Stimulated activated CD4-positive, alpha-beta T cell treated with anti-CD3 and anti-CD28 coated beads, Interleukin-1b, Interleukin-23, amount 100 ng/mL, for 24 hours (primary cell): ENCODE measurements at places on chromosomes 6 and 20.

GRCh38 chr6:68108233-68108835, 526.7 kb upstream of the ADGRB3 start:
- no peak for DNase-seq

- DNase-seq: no peak
Observed at GRCh38 chr20:44247586-44248409, 690 bp downstream of the GDAP1L1 start.

GRCh38 chr6:20233007-20233730, 20.9 kb upstream of the MBOAT1 start:
- no peak for DNase-seq

GRCh38 chr6:42960243-42961019, at the start of gene GNMT:
TSS of gene GNMT (plus strand) at chr6:42960754. CDS start at chr6:42960768, 14 bp downstream.
- no peak for DNase-seq

GRCh38 chr6:159252955-159253508, 83.8 kb downstream of the FNDC1 start:
- no peak for DNase-seq

DNA sequence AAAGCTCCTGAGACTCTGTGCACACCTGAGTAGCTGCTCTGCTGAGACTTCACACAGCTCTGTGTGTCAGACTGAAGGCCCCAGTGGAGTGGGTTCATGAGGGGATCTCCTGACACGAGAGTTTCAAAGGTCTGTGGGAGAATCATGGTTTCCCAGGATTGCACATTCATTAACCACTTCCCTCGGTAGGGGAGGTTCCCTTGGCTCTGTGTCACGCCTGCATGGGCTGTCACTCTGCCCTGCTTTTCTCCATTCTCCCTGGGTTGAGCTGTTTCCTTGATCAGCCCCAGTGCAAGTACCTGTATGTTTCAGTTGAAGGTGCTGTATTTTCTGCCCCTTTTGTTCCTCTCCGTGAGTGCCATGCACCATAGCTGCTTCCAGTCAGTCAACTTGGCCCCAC, 236.9 kb downstream of the EPM2A start:
- DNase-seq: no peak

DNA sequence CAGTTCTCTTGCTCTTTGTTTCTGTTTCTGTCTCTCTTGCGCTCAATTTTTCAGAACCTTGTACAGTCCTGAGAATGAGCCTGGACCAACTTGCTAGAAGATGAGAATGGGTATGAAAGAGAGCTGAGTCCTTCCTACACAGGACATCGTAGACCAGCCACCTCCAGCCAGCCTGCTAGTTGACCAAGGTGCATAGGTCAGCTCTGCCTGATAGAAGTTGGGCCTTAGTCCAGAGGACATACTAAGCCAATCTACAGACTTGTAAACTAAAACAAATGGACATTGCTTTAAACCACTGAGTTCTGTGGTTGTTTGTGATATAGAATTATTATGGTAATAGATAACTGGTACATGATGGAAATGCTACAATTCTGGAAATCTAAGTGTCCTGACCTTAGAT, 236.4 kb upstream of the ZFP64 start:
- DNase-seq: no peak

DNA sequence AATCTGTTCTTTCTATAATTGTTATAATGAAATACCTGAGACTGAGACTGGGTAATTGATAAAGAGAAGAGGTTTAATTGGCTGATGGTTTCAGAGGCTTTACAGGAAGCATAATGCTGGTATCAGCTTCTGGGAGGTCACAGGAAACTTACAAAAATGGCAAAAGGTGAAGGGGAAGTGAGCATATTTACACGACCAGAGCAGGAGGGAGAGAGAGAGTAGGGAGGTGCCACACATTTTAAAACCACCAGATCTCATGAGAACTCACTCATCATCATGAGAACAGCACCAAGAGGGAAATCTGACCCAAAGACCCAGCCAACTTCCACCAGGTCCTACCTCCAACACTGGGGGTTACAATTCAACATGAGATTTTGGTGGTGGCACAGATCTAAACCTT, 2.6 kb upstream of the SIRPB1 start:
- no peak for DNase-seq

DNA sequence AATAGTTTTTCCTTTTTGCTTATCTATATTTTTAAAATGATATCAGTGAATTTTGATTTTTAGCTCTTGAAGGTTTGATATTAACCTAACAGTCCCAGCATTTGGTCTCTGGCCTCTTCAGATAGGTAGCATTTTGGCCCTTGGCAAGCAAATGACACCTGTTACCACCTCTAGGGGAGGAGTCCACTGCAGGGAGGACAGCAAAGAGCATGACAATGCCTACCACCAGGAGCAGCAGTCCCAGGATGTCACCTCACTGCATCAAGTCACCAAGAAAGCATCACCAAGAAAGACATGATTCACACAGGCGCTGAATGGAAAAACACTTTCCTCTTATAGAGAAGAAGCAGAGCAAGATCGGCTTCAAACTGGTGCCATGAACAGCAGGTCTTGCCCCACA, 224.3 kb downstream of the UBE3D start:
- DNase-seq: no peak

- no peak for DNase-seq
Observed at GRCh38 chr20:61569825-61570224, 317.8 kb downstream of the CDH4 start.

GRCh38 chr6:109791301-109791700, 100.2 kb downstream of the FIG4 start:
- no peak for DNase-seq

DNA sequence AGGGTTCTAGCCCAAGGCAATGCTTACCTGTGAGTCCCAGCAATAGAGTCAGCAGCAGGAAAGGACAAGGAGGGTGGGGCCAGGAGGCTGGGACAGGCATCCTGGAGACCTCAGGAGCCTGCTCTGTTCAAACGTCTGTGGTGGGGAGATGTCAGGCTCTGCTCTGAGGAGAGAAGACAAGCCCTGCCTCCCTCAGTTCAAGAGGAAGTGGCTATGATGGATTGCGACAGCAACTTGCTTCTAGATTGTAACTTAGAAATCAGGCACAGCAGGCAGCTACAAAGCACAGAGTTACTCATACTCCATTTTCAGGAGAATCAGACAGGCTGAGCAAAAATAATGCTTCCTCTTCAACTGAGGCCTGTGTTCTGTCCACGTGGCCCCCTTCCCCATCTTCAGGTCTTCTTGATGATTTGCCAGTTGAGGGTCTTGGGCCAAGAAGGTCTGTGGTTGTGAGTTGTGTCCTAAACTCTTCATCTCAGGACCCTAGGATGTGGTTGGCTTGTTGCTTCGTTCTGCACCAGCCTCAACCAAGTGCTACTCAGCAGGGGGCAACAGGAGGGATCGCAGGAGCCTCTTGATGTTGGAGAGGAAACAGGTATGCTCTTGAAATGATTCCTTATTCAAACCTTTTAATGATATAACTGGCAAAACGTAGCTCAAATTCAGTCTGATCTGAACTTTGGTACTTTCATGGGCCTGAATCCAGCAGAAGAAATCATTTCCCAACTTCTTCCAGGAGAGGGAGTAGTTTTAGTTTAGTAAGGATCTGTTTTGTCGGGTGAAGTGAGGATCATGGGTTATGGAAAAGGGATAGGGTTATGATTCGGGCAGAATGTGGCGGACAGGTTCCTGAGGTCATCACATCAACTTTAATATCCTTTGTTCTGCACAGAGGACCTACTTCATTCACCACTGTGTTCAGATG, 31.0 kb downstream of the SIRPB1 start:
- DNase-seq: no peak

DNA sequence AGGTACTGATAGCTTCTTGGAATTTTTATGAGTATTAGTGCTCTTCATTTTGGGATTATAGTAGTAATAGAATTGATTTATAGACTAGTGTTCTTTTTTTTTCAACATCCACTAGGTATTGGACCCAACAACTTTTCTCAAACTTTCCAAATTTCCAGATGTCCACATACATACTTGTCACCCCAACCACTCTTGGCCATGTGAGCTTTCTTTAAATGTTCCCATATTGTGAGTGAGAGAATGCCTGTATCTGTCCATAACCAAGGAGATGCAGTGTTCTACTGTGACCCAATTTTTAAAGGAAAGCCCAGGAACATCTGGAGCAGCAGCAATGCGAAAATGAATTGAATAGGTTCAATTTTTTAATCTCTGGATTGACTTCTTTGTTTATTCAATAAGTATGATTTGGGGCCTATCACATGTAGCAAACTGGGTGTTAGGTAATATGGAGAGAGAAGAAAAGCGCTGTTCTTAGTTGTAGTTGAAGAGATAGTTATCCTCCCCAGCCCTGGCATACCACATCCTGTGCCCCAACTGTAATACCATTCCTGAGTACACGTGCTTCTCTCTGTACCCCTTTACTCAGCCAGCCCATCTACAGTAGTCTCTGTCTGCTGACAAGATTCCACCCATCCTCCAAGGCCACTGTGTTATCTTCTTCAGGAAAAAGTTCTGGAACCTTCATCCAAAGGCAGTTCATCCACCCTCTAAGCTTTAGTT, 116.8 kb upstream of the SUPT3H start:
- DNase-seq: no peak

DNA sequence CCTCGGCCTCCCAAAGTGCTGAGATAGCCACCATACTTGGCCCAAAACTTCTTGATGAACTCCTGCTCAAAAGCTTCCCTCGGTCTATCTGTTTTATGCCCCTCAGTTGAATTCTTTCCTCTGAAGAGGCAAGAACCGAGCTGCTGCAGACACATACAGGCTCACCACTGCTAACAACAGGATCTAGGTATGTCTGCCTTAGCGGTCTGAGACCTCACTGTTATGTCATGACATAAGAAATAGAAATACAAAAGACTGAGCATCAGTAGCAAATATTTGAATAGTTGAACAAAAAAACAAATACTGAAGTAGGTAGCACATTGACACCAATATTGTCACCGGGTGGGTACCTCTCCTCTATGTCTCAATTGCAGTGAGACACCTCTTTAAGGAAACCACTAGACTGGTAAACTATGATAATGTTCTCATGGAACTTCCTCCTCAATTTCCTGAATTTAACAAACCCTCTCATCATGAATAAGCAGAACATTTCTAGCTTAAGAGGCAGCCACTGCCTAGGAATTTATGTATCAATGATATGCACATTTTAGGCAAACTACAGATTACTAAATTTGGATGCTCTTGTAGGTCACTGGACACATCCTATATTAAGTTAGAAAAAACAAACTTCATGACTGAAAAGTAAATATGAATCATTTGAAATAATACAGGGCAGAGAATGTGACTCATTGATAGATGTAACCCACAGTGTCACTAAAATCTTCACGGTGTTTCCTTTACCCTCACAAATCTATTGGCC, 9.4 kb upstream of the STXBP5 start:
- no peak for DNase-seq

DNA sequence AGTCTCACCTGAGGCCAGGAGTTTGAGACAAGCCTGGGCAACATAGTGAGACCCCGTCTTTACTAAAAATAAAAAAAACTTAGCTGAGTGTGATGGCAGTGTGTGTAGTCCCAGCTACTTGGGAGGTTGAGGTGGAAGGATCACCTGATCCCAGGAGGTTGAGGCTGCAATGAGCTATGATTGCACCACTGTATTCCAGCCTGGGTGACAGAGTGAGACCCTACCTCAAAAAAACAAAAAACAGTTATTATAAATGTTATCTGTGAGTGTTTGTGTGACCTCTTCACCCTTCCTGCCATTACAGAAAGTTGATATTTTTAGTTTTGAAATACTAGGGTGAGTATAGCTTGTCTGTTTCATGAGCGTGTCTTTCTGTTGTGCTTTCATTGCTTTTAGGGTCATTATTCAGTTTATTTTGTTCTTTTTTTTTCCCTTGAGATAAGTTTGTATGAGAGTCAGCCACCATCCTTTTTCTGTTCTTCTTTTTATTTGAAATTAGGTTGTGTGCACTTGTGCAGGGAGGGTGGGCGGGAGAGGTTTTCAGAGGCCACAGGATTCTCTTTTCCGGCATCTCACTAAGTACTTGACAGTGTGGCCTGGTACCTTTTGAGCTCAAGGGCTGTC, 26.2 kb downstream of the CDYL start:
- DNase-seq: no peak

GRCh38 chr20:48406912-48407340, 420.9 kb downstream of the PREX1 start:
- no peak for DNase-seq

DNA sequence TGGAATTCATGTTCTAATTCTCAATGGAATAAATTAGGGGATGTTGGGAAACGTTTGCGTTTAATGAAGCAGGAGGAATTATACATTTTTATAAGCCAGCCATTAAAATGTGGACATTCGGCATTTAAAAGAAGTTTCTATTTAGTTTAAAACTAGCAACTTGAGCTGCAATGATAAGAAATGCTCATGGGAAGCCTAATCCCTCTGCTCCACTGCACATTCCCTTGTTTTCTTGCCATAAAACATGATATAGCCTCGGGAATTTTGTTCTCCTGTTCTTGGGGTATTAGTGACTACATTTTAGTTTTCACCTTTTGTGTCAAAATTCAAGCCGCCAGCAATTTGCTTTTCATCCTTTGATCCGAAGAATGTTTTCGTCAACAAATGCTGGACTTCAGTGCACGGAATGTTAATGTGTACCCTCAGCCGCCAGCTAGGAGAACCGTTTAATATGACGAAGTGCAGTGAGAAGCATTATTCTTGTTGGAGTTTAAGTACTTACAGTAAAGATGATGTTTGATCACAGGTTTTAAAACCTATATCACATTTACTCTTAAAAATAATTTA, 137.9 kb downstream of the HIVEP1 start:
- DNase-seq: no peak

- DNase-seq: no peak
Observed at GRCh38 chr6:85684133-85684808, 41.6 kb upstream of the SYNCRIP start.

- no peak for DNase-seq
Observed at GRCh38 chr6:25689966-25690365, 38.0 kb downstream of the SCGN start.

- DNase-seq: no peak
Observed at GRCh38 chr6:43142101-43142500, 29.0 kb upstream of the SRF start.

DNA sequence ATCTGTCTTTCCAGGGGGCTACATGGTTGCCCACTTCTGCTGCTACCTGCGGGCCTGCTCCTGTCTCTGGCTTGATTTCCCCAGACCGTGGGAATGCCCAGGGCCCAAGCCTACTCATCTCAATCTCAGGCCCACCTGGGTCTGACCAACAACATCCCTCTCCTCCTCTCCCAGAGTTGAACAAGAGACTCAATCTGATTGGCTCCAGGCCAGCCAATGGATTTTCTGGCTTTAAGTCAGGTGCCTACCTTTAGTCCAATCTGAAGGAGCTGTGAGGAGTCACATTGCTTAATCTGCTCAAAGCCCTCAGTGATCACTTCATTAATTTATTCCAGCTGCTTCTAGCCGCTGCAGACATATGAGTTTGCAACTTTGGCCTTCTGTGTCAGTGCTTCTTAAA, 162.4 kb upstream of the KCNG1 start:
- DNase-seq: no peak
